ENCODE measurements at places on chromosomes 1 and 21.
A peak's percentile ranks its signal among the peaks of the same experiment; 100 is the strongest.

DNA sequence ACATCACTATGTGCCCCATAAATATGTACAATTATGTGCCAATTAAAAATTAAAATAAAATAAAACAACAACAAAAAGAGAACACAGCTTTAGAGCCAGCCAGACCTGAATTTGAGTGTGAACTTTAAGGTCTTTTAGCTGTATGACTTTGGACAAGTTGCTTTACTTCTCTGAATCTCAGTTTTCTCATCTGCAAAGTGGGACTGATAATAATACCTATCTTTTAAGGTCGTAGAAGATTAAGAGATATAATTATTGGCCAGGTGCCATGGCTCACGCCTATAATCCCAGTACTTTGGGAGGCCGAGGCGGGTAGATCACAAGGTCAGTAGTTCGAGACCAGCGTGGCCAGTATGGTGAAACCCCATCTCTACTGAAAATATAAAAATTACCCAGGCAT, 3.3 kb upstream of the VPS72 start:
- DNase-seq: no peak

DNA sequence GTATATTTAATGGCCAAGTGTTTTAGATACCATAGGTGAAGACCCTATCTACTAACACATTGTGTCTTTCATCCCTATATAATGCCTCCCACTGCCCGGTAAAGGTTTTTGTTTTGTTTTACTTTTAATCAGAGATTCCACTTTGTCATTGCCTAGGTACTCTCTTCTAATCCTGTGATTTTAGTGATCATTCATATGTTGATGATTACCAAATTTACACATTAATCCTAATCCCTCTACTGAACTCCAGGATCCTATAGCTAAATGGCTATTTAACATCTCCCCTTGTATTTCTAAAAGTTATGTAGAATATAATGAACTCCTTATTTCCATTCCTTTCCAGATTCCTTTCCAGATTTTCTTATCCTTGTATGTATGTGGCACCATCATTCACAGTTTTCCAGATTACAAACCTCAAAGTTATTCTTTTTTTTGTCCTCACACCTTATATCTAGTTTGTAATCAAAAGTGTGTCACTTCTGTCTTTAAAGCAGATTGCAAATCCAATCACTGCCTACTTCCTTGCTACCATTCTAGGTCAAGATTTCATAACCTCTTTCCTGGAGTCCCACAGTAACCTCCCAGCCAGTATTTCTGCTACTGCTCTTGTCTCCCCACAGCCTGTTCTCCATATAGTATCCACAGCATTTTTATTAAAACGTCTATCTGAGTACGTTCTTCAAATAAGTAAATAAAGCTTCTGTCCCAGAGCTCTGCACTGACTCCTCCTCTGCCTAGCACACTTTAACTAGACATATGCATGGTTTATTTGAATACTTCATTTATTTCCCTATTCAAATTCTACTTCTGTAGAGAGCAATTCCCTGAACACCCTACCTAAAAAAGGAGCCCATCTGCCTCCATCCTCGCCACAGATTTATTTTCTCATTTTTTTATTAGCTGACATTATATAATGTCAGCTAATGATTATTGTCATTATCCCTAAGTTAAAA, 157.8 kb downstream of the KCNT2 start:
- DNase-seq: no peak

DNA sequence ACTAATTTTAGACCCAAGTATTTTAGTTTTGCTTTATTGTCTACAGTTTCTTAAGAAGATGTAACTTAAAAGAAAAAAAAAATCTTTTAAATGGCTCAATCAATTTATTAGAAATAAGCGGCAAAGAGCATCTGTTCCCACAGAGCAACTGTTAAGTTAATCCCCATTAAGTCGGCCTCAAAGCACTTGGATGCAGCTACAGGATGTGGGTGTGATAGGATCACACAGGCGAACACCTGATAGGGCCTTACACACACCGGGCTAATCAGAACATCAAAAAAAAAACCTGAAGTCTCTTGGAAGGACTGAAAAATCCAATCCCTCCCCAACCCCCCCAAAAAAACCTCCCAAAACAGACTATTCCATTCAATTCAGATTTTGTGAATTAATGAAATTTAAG, 23.0 kb downstream of the APP start:
- DNase-seq: no peak

- peak; percentile 29 for DNase-seq
Observed at GRCh38 chr1:164895026-164895912, 336.3 kb downstream of the PBX1 start.

- DNase-seq: no peak
Observed at GRCh38 chr1:11485191-11485590, 6.2 kb downstream of the DISP3 start.

GRCh38 chr1:76260279-76260678, 185.7 kb downstream of the ST6GALNAC3 start:
- DNase-seq: no peak

DNA sequence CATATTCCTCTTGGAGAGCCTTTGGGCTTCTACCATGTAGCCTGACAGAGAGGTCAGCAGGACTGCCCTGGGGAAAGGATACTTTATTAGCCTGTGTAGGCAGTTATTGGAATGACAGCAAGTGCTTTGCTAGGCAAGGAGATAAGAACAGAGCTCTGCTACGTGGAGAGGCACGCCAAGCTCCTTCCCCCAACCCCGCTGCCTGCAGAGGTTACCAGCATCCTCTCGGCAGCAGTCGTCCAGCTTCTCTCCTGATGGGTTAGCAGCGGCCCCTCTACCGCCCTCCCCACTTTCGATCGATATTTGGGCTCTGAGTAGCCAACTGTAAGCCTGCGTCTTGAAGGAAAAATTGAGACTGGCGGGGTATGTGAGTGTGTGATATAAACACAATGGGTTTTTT, 122.3 kb downstream of the DHRS3 start:
- no peak for DNase-seq

GRCh38 chr1:174877208-174877673, 122.5 kb upstream of the CACYBP start:
- no peak for DNase-seq

GRCh38 chr1:53869454-53870117, 20.0 kb downstream of the YIPF1 start:
- DNase-seq: no peak

GRCh38 chr1:74316302-74316701, 81.1 kb downstream of the TNNI3K start:
- no peak for DNase-seq

- no peak for DNase-seq
Observed at GRCh38 chr1:199954699-199955098, 72.8 kb upstream of the NR5A2 start.

- DNase-seq: no peak
Observed at GRCh38 chr1:174209347-174210187, 50.2 kb downstream of the RABGAP1L start.

DNA sequence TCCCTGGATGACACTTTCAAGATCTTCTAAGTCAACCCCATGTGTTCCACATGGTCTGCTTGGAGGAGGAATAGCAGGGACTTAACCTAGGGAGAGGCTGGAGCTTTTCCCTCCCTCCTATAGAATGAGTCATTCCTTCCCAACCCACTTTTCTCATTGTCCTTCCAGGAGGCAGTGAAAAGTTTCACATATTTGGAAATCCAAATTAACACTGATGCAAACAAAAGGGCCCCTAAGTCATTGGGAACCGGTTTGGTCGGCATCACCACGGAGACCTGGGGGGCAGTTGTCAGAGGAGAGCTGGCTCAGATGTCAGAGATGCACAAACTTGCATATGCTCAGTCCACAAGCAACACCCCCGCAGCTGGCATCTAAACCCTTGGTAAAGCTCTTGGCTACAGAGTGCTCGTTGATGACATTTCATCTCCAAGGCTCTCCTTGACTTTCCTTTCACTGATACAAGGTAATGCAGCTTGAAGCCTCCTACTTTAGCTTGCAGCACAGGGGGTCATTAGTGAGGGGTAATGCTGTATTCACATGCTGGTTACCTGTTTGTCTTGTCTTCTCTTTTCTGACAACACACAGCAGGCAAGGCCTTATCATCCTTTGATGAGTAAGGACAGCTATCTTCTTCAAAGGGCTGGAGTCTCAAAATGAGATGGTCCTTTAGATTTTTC, 12.3 kb upstream of the LRRC8D start:
- peak; percentile 63 for DNase-seq

DNA sequence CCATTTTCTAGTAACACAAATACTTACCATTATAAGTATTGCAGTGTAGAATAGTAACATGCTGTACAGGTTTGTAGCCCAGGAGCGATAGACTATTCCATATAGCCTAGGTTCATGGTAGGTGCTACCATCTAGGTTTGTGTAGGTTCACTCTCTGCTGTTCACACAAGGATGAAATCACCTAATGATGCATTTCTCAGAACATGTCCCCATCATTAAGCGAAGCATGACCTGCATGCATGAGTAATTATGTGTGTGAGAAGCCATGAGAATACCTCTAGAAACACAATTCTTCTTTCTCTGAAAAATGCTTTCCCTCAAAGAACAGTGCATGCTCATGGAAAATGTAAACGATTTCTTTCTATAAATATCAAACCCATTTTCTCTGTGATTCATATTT, 69.3 kb downstream of the NR5A2 start:
- peak; percentile 46 for DNase-seq

- peak; percentile 91 for DNase-seq
Observed at GRCh38 chr1:46180082-46180616, 3.9 kb upstream of the P3R3URF start.

DNA sequence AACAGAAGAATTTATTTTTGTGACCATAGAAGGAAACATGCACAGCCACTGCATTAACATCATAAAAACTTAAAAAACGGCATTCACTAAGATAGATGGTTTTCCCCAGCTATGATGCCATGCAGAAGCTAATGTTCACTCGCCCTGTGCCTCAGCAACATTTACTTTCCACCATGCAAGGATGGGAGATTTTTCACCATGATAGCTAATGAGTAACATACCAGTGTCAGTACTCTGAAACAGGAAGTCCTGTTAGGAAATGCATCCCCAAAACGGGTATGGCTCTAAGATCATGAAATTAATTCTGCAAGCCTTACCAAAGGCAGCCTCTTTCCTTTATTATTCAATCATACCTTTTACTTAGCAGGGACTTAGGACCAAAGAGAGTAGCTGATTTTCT, 17.5 kb upstream of the VAMP3 start:
- peak; percentile 6 for DNase-seq

- DNase-seq: peak; percentile 87
Observed at GRCh38 chr1:243421784-243422183, 165.9 kb downstream of the SDCCAG8 start.

- no peak for DNase-seq
Observed at GRCh38 chr1:77040826-77041225, 173.5 kb downstream of the ST6GALNAC5 start.

- no peak for DNase-seq
Observed at GRCh38 chr1:224505454-224506093, 71.0 kb upstream of the WDR26 start.

GRCh38 chr1:90964444-90965035, 57.3 kb downstream of the ZNF644 start:
- peak; percentile 29 for DNase-seq

DNA sequence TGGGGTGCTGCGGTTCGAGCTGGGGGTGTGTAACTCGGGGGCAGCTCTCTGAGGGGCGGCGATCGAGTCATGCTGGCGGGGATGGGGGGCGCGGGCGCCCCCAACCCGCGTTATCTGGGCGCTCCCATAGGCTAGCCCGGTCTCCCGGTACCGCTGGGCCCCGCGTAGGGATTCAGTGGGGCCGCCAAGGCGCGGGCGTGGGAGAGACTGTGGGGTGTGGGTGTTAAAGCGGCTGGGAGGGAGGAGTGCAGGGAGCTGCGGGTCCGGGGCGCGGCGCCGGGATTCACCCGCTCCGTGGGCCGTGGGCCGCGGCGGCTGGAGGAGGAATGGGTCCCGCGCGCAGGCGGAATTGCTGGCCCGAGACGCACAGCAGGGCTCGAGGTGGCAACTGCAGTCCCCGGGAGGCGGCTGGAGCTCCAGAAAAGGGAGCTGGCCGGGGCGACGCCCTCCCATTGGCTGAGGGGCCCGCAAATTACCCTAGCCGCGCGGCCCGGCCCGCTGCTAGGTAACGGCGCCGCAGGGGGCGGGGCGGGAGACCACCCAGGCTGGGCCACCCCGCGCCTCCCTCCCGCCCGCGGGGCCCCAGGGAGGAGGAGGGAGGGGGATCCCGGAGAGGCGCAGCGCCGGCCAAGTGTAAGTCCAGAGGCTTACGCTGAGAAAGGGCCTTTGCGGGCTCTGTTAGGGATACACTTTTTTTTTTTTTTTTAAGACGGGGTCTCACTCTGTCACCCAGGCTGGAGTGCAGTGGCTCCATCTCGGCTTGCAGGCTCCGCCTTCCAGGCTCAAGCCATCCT, at the start of gene PTCH2:
Gene PTCH2, minus strand, starts transcription at position 392 of the 794 bp plus-strand sequence. Its CDS starts 321 bp downstream, at position 71.
- peak; percentile 43 for DNase-seq

DNA sequence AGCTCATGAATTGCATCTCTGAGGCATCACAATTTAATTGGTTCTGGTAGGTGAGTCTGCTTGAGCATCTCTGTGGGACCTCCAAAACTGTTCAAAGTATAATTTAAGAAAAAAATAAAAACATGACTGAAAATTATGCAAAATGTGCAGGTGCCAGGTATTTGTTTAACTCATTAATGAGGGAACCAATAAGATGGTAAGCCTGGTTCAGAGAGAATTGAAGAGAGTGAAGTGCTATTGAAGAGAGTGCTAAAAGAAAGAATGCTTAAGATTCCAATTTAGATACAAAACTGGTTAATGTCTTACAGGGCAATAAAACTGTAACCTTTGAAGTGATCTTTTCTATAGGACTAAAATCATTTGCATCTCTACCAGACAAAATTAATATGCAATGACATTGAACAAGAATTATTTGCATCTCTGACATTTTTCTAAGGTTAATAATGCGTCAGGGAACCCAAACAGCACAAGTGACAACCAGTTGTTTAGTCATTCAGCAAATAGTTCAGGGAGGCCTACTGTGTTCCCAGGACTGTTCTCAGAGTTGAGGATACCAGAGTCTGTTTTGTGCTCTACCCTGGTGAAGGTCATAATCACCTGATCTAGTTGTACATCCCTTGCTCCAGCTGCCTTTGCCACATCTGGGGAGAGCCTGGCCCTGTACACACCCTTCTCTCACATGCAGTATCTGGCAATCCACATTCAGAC, 183.5 kb downstream of the PATJ start:
- peak; percentile 44 for DNase-seq

DNA sequence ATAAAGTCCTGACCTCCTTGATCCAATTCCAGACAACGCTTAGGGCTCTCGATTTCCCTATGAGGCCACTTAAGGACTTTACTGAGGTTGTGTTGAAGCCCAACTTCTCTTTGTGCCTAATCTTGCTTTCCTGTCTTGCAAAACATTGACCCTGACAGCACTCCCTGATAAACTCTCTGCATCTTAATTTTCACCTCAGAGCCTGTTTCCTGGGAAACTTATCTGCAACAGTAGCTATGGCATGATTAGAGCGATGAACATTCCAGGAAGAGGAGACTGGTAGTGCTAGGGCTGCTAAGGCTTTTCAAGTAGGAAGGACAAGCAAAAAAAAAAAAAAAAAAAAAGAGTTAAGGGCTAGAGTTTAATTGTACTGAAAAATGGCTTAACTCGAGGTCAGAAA, 118.9 kb downstream of the RGS21 start:
- no peak for DNase-seq

GRCh38 chr1:168216171-168216570, 9.6 kb upstream of the SFT2D2 start:
- no peak for DNase-seq

- DNase-seq: no peak
Observed at GRCh38 chr1:97158691-97159096, 437.1 kb downstream of the PTBP2 start.

- no peak for DNase-seq
Observed at GRCh38 chr1:222732216-222733159, 4.5 kb upstream of the FAM177B start.
